ENCODE measurements at places on chromosomes 16 and 17.
A peak's percentile ranks its signal among the peaks of the same experiment; 100 is the strongest.

DNA sequence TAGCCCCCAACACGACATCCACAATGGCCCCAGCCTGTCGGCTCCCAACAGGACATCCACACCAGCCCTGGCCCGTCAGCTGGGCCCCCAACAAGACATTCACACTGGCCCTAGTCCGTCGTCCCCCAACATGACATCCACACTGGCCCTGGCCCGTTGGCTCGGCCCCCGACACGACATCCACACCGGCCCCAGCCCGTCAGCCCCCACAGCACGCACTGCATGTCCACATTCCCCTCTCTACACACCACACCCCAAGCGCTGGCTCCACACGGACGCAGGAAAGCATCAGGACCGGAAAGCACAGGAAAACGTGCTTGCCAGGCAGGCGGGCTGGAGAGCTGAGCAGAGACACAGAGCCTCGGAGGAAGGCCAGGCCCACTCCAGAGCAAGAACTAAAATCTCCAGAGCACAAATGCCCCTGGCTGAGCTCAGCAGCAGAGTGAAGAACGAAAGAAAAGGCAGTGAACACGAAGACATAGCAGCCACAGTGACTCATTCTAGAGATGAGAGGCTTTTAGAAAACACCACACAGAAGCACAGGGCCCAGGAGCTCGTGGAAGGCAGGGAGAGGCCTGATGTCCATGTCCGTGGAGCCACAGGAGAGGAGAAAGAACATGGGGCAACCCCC lies 50.6 kb downstream of the LMF1 start:
- no peak for DNase-seq

DNA sequence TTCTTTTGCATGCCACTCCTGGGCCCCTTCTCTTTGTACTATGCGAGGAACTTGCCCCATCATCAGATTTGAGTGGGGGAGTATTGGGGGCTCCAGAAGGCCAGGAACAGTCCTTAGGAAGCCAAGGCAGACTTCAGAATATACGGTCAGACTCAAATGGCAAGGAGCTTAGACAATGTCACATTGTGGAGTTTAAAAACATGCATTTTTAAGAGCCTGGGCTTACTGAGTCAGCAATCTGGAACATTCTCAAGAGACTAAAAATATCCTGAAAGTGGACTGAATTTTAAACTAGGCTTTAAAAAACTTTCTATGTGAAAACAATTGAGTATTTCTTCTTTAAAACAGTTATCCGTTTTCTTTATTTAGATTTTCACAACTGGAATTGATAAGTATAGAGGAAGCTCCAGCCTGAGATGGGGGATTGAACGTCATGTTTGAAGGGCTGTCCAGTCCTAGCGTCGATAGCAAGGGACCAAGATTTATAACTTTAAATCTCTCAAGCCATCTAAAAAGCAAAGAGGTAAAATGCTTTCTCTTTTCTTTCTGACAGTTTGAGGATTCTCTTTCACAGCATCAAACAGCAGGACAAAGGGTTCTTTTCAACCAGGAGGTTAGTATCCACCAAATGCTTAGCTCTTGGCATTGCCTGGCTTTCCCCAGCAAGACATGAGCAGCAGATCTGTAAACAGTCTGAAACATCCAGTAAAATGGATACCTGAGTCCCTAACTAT lies 45.8 kb upstream of the CDRT4 start:
- no peak for DNase-seq

DNA sequence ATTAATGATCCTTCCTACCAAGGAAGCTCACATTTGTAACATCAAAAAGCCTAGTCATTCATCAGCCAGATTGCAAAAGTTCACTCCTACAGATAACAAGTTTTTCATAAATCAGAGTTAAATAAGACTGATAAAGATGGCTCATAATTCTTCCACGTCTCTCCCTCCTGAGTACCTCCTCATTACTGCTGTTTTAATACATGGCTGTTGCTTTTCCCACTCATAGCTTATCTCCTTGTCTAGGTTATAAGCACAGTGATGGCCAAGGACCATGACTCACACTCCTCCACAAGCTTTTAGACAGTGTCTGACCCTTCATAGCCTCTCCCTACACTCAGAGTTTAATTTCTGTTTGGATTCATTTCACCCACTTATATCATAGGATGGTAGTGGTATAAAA lies 100.9 kb upstream of the MON1B start:
- DNase-seq, result no peak

DNA sequence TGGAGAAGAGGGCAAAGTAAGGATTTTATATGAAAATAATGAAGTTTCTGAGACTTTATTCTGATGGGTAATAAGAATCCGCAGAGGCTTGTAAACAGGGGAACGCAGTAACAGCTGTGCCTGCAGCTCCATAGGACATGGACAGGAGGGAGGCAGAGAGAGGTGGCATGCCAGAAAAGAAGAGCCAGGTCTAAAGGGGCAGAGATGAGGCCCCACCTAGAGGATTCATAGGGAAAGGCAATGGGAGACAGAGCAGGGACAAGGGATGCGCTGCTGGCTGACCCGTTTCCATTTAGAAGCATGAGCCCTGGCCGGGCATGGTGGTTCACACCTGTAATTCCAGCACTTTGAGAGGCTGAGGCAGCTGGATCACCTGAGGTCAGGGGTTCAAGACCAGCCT lies 340.3 kb upstream of the CDH5 start:
- peak; percentile 38 for DNase-seq

- DNase-seq, result no peak
Measured at GRCh38 chr16:70656712-70657263, 10.4 kb downstream of the IL34 start.

- no peak for DNase-seq
Measured at GRCh38 chr16:72282362-72282761, 110.4 kb upstream of the PMFBP1 start.

DNA sequence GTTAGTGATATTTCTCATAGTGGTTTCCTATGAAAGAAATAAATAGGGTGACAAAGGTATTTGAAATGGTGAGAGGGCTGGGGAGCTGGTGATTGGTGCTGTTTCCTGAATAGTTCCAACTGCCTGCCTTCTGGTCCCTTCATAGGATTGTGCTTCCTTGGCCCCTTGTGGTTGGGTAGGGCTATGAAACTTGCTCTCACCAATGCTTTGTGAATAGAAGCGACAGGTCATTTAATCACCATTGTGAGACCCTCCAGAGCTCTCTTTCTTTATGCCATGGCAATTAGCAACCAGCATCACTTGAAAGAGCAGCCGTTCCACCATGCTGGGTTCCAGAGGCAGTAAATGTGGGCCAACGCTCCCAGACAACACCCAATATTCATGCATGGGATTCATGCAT lies 23.7 kb upstream of the WWOX start:
- no peak for DNase-seq

- DNase-seq, result no peak
Measured at GRCh38 chr17:28973425-28973824, 22.1 kb upstream of the PHF12 start.

- no peak for DNase-seq
Measured at GRCh38 chr17:57875290-57876022, 25.6 kb upstream of the MRPS23 start.

DNA sequence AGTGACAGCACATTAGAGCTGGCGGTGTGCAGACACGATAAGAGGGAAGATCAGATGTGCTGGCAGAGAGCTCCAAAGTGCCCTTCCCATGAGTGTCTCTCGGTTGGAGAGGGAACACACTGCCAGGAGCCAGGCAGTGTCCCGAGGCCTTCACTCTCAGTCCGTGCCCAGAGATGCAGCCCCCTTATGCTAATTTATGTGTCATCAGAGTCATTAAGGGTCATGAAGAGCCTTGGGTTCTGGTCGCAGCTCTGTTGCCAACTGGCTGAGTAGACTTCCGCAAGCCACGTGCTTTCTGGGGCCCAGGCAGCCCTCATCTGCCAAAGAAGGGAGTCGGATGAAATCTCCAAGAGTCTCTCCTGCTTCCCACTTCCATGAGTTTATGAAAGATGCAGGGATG lies 232.5 kb downstream of the MSI2 start:
- no peak for DNase-seq

GRCh38 chr17:30344283-30345088 lies 10.6 kb upstream of the TMIGD1 start:
- DNase-seq, result no peak

DNA sequence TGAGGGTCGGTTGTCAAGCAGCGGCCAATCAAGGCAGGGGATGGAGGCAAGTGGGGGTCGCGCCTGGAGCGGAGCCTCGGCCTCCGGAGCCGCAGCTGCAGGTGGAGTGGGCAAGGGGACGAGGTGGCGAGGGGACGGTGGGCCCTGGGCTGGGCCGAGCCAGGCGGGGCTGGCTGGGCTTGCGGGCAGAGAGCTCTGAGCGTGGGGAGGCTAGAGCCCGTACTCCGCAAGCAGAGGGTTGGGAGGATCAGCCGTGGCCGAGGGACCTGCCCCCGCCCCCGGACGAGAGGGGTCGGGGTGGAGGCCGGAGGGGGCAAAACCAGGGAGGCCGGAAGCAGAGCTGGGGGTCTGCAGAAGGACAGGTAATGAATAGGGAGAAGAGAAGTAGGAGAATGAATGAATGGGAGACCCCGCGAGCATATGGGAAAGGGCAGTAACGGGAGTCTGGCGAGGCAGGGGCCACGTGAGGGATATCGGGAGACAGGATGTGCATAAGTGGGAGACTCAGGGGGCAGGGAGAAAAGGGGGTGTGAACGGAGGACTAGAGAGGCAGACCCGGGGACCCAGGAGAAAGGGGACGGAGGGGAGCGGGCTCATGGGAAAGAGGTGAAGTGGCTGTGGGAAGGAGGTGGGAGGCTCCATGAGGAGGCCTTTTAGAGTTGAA lies at the start of gene KATNB1:
KATNB1 (plus strand) TSS at position 16 of the 664 bp plus-strand sequence. CDS start 1,474 bp downstream, outside the sequence.
- peak; percentile 13 for DNase-seq

DNA sequence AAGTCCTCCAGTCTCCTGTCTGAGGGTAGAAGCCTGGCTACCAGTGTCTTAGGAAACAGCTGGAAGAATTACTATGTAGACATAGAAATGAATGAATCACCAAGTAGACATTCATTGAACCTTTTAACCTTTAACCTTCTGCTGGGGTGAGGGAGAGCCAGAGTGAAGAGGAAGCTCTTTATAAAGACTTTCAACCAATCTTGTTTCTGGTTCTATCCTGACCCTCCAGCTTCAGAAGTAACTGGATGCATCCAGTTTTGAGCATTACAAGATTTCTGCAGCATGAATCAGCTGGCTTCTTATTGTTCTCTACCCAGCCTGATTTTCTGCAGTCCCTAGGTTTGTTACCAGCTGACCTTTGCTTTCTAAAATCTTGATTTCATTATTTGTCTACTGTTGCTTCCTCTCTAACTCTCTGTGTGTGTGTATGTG lies 8.5 kb downstream of the TEKT1 start:
- DNase-seq, result no peak

GRCh38 chr17:17890773-17891759 lies 54.3 kb upstream of the SREBF1 start:
- peak; percentile 62 for DNase-seq

GRCh38 chr17:4045487-4045886 lies 81.2 kb upstream of the ATP2A3 start:
- no peak for DNase-seq

- DNase-seq, result peak; percentile 42
Measured at GRCh38 chr17:3647769-3648555, 11.4 kb downstream of the CTNS start.

DNA sequence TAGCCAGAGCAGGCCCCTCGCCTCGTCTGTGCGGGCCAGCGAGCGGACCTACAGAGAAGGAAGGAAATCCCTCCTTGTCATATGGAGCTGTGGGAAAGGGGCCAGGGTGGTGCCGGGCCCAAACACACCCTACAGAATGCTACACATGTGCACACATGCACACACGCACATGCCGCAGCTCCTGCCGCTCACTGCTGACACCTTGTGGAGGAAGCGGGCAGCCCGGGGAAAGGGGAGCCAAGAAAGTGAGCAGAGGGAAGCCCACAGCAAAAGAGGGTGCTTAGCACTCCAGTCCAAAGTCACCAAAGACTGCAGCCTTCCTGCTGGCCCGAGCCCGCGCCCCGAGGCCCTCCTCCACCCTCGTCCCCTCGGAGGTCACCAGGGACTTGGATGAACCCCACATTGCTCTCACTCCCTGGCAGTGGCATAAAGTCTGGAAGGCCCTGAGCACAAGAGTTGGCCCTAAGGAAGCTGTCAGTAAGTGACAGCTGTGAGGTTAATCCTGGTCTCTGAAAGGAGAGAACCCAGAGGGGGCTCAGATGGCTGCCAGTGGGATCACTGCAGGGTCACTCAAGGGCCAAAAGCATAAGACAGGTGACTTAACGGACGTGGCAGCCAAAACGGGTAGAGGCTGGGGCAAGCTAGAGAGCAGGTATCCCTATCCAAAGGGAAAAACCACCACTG lies 68.2 kb downstream of the MYO18A start:
- peak; percentile 81 for DNase-seq

DNA sequence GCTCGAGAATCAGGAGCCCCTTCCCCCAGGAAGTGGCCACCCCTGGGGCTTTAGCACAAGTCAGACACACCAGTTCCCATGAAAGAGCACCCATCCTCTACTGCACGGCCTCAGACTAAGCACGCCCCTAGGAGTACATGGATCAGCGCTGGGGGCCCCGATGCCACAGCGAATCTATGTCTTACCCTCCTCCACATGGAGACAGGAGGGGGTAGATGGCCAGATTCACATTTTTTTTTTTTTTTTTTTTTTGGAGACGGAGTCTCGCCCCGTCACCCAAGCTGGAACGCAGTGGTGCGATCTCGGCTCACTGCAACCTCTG lies 3.2 kb upstream of the EXOSC6 start:
- DNase-seq, result no peak

All from cerebellar cortex (tissue), 1 donor.